CD4-positive, alpha-beta T cell treated with Interleukin-4 for 4 hours (primary cell): ENCODE measurements at places on chromosomes 4 and X.

- DNase-seq, result no peak
These were observed 84.9 kb upstream of the TET2 start for GRCh38 chr4:105061731-105062130.

GRCh38 chr4:147590249-147590920 lies 26.8 kb upstream of the TMEM184C start:
- peak; percentile 37 for DNase-seq

- no peak for DNase-seq
These were observed 17.5 kb downstream of the RBMX2 start for GRCh38 chrX:130419263-130419662.

GRCh38 chr4:5788144-5788543 lies 77.1 kb downstream of the EVC start:
- DNase-seq, result no peak

GRCh38 chrX:1330605-1331004 lies 6.0 kb upstream of the IL3RA start:
- no peak for DNase-seq

DNA sequence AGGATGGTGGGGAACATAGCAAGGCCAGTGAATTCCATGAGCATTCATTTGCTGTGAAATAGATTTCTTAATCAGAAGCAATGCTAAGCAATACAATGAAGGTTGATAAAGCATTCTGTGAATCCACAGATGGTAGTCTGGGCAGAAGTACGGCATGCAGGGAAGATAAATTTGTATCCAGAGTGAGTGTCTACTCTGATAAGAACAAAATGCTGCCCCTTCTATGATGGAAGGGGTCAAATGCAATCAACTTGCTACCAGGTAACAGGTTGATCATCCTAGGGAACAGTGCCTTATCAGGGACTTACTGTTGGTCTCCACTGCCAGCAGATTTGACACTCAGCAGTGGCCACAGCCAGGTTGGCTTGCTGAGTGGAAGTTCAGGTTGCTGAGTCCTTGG lies 189.4 kb downstream of the MAB21L2 start:
- DNase-seq, result no peak

DNA sequence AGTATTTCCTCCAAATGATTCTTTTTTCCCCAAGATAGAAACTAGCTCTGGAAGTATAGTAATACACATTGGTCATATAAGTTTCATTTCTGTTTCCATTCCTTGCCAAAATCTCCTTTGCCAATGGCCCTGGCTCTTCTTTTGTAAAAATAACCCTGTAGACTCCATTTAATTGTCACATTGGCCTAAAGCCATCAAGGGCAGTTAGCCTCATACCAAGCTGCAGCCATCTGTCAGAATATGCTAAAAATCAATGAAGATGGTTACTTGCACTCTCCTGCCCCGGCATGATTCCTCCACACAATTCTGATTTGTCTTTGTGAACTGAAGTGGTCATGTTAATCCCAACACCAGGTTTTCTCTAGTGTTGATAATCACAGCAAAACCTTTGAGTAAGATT lies 380.5 kb downstream of the SH2D1A start:
- no peak for DNase-seq

- DNase-seq, result no peak
These were observed 191.2 kb downstream of the BANK1 start for GRCh38 chr4:101981756-101982155.

GRCh38 chr4:73734530-73735001 lies 5.8 kb upstream of the CXCL8 start:
- no peak for DNase-seq

- DNase-seq, result no peak
These were observed 523.3 kb downstream of the SMARCA1 start for GRCh38 chrX:129000018-129000417.

DNA sequence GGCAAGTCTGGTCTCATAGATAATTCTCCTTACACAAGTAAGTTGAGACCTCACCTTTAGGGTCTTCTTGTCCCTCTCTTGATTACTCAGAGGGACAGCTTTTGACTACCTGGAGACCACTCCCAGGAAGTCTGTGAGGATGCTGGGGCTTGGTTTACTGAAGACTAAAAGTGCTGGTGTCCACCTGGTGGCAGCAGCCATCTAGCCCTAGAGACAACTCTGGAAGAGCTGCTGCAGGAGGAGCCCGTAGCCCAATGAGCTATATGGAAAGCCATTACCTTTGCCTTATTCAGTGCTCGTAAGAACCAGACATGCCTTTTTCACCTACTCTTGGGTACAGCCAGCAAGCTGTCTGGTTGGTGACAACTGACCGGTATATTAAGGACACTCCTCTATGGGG lies 7.3 kb downstream of the FGFBP2 start:
- no peak for DNase-seq

- DNase-seq, result no peak
These were observed 21.1 kb upstream of the UBA1 start for GRCh38 chrX:47172549-47172948.

GRCh38 chr4:3476341-3476747 lies 13.2 kb downstream of the DOK7 start:
- no peak for DNase-seq

DNA sequence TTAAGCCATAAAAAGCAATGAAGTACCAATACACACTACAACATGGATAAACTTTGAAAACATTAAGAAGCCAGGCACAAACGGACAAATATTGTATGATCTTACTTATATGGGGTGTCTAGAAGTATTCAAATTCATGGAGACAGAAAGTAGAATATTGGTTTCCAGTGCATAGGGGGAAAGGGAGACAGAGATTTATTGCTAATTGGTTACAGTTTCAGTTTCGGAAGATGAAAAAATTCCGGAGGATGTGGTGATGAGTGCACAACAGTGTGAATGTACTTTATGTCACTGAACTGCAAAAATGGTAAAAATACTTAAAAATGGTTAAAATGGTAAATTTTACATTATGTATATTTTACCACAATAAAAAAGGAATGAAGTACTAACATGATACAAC lies 5.1 kb upstream of the PRDX4 start:
- DNase-seq, result peak; percentile 51

DNA sequence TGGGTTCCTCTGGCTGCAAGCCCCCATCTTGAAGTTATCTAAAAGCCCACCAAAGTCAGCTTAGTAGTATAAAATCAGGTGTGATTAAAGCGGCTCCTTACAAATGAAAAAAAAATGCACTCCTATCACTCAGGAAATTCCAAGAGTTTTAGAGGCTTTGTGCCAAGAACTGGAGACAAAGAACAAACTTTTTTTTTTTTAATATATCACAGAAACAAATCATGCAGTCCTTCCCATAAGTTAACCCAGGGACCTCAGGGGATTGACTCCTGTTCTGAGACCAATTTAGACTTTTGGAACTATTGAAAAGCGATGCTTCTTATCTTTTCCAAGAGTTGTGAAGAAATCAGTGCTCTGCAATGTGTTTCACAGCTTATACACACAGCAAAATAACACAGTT lies 53.6 kb downstream of the HHIP start:
- no peak for DNase-seq

GRCh38 chr4:156968479-156968984 lies 3.1 kb downstream of the PDGFC start:
- peak; percentile 14 for DNase-seq

DNA sequence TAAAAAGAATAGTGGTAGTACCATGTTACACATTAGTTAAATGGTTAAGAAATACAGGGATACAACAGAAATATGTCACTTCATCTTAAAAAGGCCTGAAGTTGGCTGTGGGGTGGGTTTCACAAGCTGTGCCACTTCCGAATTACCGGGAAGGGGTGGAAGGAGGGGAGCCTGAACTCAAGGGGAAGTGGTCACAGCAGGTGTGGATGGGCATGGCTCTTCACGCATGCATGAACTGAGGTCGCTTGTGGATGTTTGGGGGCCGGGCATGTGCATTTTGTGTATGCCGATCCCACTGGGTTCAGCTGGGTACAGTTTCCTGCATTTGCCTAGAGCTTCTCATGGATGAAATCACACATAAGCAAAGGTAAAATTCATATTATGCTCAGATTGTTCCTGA lies 64.9 kb downstream of the CLCN4 start:
- no peak for DNase-seq

DNA sequence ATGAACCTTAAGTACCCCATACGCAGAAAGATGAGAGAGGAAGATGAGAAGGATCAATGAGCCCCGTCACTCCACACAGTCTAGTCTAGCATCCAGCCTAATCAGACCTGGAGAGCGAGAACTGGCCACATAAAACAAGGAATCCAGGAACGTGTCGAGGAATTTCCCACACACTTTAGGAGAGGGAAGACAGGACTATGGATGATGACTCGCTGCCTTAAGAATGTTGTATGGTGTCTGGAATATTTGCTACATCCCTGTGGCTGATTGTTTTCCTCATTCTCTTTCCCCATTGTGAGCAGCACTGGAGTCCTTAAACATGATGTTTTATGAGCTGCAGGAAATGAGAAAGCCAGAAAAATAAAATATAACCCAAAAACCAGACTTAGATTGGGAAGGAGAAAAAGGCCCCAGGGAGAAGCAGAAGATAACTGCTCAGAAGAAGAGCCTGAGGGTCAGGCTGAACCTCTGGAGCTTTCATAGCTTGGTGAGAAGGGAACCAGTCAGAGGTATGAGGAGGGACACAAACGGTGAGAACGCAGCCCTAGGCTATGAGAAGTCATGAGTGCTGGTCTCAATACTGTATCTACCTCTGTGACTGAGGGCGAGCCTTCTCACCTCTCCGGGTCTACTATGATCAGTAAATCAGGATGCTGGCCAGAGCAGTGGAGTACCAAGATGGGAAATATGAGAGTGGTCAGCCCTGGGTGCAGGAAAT lies 139.5 kb upstream of the NOCT start:
- no peak for DNase-seq

DNA sequence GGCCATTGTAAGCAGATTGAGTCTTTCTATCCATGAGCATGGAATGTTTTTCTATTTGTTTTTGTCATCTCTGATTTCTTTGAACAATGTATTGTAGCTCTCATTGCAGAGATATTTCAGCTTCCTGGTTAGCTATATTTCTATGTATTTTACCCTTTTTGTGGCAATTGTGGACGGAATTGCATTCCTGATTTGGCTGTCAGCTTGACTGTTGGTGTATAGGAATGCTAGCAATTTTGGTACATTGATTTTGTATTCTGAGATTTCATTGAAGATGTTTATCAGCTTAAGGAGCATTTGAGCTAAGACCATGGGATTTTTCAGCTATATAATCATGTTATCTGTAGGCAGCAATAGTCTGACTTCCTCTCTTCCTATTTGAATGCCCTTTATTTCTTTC lies 154.6 kb downstream of the GUCY2F start:
- DNase-seq, result no peak

DNA sequence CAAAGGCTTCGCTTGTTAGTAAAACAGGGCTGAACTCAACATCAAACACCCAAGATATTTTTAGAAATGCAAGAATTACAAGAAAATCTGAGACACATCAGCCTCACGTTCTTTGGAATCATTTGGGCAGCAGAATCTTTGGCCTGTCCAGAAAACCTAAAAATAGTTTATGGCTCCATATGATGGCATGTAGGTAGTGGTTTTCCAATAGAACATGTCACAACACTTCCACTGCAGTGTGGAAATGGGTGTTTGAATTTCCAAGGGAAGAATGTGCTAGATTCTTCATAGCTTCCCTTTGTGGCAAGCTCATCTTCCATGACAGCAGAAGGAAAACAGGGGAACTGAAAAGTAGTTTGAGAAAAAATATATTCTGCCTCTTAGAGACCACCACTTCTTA lies 118.8 kb downstream of the ARHGAP6 start:
- no peak for DNase-seq

DNA sequence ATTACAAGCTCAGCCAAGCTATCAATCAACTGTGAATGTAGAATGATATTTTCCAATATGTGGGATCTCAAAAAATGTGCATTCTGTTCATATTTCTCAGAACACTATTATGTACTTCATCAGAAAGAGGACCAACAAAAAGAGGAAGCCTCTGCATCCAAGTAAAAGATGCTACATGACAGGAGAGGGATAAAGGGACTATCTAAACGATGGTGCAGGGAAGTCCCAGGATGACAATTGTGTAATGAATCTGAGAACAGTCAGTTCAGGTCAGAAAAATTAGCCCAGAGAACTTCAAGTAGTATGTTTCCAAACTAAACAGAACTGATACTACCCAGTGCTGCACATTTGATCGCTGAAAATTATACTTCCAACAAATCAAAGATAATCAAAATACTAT lies 127.0 kb downstream of the ZNF330 start:
- no peak for DNase-seq

DNA sequence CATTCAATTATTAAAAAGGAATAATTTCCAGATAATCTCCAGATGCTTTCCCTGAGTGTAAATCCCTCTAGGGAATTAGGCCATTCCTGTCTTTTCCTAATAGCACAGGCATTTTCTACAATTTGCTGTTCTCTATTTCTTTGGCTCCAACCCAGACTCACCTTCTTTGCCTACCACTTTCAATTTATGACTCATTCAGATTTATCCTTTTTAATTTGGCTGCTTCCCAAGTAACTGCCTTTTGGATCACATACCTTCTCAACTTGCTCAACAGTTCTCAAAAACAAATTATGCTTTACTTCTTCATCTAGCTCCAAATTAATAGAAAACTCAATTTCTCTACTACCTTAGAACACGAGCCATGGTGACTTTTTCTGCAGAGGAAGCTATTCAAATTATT lies 1166.3 kb upstream of the PCDH7 start:
- no peak for DNase-seq

DNA sequence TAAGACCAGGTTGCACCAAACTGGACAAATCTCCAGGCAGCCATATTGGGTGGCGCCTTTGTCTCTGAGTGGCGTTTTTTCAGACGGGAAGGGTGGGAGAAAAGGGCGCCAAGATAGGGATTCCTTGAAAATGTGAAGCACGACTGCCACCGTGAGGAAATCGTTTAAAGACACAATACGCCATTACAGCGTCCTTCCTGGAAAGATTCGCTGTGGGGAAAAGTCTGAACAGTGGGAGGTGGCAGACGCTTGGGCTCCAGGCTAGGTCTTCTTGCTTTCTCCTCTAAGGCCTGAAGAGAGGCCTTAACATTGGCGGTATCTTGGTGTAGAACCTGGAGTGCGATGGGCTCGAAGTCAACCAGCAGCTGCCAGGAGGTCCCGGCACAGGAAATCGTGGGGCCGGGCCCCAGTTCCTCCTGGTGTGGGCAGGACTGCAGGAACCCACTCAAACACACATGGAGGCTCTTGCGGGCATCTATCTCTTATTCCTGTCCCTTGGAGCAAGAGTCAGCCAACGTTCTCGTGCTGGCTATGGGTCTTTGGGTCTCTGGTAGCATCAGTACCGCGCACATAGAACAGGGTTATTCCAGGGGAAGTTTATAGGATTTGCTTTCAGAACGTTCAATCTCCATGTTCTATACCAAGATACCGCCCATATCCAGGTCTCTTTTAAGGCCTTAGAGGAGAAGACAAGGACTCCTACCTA lies 208.8 kb downstream of the OR13H1 start:
- no peak for DNase-seq
